ENCODE measurements at places on chromosomes 3 and 15. TPM values are rescaled to one million over a fixed set of nuclear protein-coding genes. Genes with fewer than 3 reads are reported as not detected.

The ASB14 gene
- total RNA-seq, result 6.5 TPM

DNA sequence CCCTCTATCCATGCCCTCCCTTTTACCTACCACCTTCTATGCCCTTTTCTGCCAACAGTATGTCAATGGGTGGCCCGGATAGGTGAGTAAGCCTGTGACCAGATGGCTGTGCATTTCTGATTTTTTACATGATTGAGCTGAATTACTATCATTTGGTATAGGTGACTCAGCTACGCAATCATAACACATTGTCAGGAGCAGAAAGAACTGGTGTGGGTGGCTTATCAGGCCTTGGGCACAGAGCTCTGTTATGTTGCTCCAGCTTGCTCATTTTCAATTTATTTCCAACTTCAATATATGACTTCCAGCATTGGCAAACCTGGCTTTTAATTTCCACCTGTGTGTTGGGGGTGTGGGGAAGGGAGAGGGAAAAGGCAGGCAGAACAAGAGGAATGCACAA lies 86.6 kb upstream of the AGBL1 start:
- H3K36me3 ChIP-seq, result no peaks in the 10 kb centered on the region
- no peak for DNase-seq
- H3K27ac ChIP-seq, result no peak overlapping the region
- no peak overlapping the region for H3K4me3 ChIP-seq

DNA sequence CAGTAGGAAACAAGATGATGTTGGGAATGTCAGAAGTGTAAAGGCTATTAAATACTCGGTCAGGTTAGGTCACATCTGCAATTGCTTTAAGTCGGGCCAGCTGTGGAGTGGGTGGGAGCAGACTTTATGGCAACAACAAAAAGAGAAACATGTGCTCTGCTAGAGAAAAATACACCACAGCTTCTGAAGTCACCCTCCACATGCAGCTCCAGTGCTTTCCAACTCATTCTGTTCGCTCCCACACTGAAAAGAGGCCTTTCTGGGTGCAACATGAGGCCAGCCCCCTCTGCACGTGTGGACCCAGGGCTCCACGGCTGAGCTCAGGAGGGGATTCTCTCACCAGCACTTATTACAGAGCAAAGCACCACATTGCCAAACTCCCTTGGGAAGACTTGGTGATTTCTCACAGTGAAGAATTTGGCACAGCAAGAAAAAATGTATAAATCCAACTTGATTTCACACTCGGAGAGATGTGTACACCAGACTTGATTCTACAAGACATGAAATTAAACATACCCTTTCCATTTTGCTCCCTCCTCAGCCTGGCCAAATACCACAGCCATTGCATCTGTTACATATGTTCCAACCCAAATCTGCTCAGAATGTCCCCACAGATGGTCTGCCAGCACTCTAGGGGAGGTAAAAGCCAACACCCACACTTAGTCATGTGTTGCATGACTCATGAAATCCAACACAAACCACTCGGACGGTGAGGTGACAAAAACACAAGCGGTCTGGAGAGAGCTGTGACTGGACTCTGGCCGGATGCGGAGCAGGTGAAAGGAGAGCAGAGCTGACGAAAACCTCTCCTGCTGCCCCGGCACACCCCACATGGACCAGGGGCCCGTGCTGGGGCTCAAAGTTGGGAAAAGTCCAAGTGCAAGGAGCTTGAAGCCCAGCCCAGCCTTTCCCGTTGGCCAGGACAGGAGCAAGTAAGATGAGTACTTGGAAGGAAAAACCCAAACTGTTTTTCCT lies 74.6 kb downstream of the ITGB5 start:
- no peaks in the 10 kb centered on the region for H3K36me3 ChIP-seq
- peak overlapping the region; percentile 91 for H3K27ac ChIP-seq
- peak overlapping the region; percentile 34 for H3K4me3 ChIP-seq
- peaks cover 49% of the 10 kb centered on the region for H3K4me1 ChIP-seq
- DNase-seq, result peak; percentile 84

- H3K4me3 ChIP-seq, result no peak overlapping the region
- H3K36me3 ChIP-seq, result no peaks in the 10 kb centered on the region
- no peak for DNase-seq
- no peaks in the 10 kb centered on the region for H3K4me1 ChIP-seq
These were observed 213.6 kb downstream of the SSR3 start for GRCh38 chr3:156341332-156341731.

The OR5H15 gene
- total RNA-seq, result not detected

- H3K36me3 ChIP-seq, result no peaks in the 10 kb centered on the region
- no peaks in the 10 kb centered on the region for H3K4me1 ChIP-seq
- DNase-seq, result no peak
- H3K27ac ChIP-seq, result peak overlapping the region; percentile 74
These were observed 1.4 kb downstream of the PARP14 start for GRCh38 chr3:122681974-122682409.

The SLC25A26 gene
- total RNA-seq, result 34.0 TPM

DNA sequence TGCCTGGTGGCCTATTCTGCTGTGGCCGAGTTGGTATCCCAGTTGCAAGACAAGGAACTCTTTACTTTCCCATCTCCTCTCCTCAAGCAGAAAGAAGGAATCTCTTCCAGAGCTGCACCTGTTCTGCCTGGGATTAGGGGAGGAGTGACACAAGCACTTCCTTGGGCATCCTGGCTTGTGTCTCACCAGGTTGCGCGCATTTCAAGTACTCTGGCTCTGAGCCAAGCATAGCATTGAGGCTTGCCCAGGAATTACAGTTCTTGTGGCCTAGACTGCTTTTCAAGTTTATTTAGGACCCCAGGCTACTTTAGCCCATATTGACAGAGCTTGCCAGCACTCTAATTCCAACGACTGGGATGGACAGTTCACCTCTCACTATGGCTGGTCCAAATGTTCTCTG lies 150.5 kb downstream of the RSRC1 start:
- no peaks in the 10 kb centered on the region for H3K27me3 ChIP-seq
- H3K27ac ChIP-seq, result no peak overlapping the region
- no peaks in the 10 kb centered on the region for H3K36me3 ChIP-seq
- H3K4me1 ChIP-seq, result no peaks in the 10 kb centered on the region
- no peak overlapping the region for H3K4me3 ChIP-seq
